ENCODE measurements at places on chromosomes 3 and 15.

DNA sequence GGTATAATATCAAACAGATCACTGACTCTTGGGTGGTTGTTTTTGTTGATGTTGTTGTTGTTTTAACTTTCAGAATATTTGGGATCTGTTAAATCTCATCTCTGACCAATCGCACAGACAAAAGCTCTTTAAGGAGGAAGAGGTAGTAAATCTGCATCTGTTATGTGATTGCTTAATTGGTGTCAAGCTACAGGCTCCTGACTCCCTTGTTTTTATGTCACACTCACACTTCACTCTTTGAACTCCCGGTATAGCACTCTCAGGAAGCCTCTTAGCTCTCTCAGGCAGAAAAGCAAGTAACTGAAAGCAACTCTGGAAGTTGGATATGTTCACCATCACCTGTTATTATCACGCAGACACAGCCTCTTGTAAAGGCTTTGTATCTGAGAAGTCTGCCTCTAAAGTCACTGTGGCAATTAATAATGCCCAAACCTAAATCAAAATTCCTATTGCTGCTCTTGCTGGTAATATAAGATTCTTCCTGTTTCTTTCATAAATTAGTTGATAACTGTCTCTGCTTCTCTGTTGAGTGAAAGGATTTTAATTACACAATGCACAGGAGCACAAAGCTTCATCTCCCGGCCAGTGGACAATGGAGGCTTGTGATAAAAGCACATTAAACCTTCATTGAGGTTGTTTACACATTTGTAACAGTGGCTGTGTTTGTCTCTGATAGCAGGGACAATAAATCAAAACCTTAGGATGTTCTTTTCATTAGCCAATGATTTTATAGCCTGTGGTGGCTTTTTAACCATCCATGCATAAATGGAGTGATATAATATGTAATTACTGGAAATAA lies 576.7 kb downstream of the MFSD1 start:
- DNase-seq: no peak

GRCh38 chr3:183210341-183210740 lies 42.7 kb upstream of the B3GNT5 start:
- no peak for DNase-seq

- DNase-seq: no peak
Measured at GRCh38 chr3:94293793-94294195, 230.9 kb downstream of the NSUN3 start.

DNA sequence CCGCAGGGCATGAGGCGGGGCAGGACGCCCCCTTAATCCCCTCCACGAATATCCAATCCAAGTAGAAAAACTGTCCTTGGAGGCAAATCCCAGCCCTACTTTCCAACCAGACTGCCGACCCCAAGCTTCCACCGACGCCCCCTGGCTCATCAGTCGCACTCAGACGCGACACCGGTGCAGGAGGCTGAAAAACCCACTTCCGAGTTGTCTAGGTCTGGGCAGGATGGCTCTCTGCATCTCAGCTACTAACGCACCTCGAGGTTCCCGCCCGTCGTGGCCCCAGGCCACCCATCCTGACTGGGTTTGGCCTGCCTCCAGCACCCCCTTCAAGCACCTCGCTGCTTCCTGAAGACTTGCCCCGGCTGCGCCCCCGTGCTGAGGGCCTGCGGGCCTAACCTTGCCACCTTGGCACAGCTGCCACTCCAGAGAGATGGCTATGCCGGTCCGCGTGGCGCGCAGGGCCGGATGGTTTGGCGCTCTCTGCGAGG lies 15.5 kb downstream of the RGMA start:
- no peak for DNase-seq

GRCh38 chr3:139935866-139936817 lies 1.2 kb downstream of the CLSTN2 start:
- no peak for DNase-seq

DNA sequence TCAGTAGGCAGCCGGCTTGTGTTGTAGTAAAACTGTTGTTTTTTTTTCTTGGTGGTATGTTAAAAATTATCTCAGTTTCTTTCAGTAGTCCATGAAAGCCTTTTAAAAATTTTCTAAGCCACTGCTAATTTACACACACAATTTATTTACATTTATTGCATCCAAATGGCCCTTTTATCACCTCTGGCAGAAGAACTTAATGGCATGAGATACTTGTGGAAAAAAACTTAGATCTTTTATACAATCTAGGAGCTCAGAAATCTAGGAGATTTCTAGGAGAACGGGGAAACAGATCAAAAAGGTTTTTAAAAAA lies 1.4 kb downstream of the PPP2R3A start:
- DNase-seq: no peak

- DNase-seq: no peak
Measured at GRCh38 chr3:195111319-195111705, 159.6 kb downstream of the XXYLT1 start.

- peak; percentile 50 for DNase-seq
Measured at GRCh38 chr3:197847866-197848401, 56.9 kb downstream of the LRCH3 start.

DNA sequence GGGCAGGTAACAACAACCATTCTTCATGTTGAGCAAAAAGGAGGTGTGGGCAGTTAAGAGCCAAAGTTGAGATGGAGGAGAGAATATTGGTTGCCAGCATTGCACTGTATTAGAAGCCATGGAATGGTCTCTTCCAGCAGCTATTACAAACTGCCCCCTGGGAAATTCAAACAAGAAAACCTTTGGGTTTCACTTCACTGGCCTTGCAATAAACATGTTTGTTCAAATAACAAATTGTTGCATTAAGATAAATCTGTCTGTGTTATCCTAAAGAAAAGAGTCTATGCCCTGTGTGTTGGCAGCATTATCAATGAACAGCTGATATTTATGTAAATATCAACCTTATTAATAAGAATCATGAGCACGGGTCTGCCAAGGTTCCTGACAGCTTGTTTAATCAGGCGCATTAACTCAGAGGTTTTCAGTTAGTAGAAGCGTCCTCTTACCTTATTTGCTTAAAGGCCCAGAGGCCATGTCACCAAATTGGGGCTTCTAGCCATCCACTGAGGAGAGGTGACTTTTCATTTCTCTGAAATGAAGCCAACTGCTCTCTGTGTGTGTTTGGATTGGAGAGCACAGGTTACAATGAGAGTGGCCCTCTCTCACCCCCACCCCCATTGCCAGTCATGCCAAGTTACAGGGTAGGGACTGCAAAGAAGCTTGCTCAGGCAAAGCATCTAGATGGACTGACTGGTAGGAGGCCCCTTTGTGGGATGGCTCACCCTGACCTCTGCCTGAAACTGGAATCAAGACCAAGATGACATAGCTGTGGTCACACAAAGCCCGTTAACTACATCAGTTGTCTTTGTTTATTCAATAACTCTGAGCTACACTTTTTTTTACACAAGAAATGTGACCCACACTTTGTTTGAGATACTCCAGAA lies 10.5 kb downstream of the FILIP1L start:
- DNase-seq: no peak

DNA sequence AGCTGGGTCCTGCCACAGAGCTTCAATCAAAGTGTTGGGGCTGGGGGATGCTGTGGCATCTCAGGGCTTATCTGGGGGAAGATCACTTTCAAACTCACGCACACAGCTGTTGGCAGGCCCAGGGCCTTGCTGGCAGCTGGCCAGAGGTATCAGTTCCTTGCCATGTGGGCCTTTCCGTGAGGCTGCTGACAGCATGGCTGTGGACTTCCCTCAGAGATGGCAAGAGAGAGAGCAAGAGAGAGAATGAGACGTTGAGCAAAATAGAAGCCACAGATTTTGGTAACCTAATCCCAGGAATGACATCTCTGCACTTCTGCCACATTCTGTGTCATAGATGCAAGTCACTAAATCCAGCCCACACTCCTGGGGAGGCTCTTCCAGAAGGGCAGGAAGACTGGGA lies 91.0 kb downstream of the TPRG1 start:
- DNase-seq: no peak

DNA sequence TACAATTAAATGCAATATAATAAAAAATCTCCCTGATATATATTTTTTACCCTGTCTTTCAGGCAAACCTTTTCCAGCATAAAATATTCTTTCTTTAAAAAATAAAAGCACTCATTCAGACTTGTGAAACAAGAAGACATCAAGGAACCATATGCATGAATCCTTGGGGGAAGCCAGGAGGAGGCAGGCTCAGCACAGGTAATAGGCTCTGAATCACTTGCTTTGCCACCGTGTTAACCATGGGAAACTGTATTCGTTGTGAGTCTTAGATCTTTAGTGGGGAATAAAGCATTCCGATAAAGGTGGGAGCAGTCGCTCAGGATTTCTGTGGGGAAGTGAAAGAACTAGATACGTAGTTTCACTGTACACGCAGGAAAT lies 42.4 kb downstream of the FBN1 start:
- DNase-seq: no peak

- DNase-seq: no peak
Measured at GRCh38 chr3:143203848-143204247, 84.3 kb downstream of the CHST2 start.

DNA sequence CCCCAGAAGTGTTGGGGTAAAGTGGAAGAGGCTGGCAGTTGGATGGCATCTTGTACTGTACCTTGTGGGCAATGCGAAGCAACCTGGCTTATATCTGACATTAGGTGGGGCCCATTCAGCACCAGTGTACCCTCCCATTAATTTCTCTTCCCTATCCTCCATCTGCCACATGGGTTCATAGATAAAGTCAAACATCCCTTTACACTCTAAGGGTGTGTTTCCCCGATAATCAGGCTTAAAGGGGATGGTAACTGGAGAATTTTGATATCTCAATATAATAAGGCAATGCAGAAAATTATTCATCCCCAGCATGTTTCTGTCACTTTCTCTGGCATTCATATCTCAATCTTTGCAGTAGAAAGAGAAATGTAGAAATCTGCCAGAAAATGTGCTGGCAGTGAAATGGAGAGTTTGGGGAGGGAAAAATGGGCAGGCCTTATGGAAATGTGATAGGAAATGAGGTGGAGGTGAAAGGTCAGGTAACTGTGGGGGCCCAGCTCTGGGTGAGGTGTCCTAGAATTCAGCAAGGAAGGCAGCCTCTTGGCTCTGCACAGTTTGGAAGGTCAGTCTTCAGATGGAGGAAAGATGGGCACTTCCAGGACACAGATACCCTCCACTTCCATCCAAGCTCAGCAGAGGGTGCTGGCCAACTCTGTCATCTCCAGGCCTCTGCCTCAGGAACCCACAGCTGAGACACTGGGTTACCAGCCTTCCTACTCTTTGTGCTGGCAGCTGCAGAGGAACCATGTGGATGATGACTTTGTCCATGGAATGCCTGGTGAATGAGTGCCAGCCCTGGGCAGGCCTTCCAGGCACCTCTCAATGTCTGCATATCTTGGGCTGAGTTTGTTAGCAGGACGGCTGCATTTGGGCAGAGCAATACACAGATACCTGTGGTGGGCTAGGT lies 325.9 kb upstream of the CTDSPL start:
- DNase-seq: no peak

- DNase-seq: no peak
Measured at GRCh38 chr3:14361068-14361677, 41.2 kb upstream of the SLC6A6 start.

- no peak for DNase-seq
Measured at GRCh38 chr3:196232154-196232881, 16.0 kb downstream of the SLC51A start.

DNA sequence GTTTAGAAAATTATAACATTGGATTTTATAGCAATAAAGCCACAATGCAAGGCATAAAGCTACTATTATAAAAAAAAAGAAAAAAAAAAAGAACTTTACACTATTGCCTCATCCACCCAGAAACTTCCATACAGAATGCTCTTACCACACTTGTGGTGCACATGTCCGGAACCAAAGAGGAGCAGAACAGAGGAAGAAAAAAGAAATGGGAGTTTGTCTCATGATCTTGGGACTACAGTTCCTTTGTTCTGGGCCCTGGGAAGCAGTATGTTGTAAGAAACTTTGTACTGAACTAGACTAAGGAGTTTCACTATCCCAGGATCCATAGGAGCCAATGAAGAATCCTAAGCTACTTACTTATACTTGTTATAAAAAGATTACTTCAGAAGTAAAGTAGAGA lies 36.1 kb downstream of the FMN1 start:
- no peak for DNase-seq

DNA sequence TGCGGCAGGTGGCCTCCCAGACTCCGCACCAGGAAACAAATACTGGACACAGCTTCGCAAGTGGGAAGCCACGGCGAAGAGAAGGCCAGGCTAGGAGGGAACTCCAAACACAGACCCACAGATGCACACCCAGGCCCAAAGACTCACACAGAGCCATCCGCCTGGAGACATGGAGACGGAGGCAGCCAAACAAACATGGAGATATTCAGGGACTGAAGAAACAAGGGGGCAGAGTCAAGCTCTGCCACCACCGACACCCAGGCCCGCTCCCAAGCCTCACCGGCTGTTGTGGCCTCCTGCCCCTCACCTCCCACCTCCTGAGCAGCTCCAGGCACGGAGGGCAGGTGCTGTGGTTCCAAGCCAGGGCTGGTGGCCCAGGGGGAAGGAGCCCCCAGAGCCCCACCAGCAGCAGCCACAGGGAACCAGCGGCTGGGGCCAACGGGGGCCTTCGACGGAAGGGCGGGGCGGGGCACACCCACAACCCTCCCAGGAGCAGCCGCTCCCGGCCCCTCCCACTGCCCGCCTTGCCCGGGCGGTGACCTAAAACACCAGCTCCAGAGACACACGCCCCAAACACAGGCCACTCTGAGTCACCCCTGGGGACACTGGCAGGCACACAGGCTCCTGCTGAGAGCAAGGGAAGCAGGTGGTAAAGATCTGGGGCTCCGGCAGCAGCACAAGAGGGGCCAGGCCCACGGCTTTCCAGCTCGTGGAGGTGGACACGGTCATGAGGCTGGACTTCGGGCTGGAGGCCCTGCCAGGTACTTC lies 31.9 kb downstream of the TNK2 start:
- DNase-seq: no peak

Data from activated naive CD4-positive, alpha-beta T cell treated with anti-CD3 and anti-CD28 coated beads, Interleukin-2, amount 10 ng/mL, durations not matched to agents 7 days and 5 days (primary cell).